ENCODE measurements at places on chromosomes 1 and 21.

GRCh38 chr1:26359981-26360806, 6.3 kb upstream of the CRYBG2 start:
- peak; percentile 35 for DNase-seq

DNA sequence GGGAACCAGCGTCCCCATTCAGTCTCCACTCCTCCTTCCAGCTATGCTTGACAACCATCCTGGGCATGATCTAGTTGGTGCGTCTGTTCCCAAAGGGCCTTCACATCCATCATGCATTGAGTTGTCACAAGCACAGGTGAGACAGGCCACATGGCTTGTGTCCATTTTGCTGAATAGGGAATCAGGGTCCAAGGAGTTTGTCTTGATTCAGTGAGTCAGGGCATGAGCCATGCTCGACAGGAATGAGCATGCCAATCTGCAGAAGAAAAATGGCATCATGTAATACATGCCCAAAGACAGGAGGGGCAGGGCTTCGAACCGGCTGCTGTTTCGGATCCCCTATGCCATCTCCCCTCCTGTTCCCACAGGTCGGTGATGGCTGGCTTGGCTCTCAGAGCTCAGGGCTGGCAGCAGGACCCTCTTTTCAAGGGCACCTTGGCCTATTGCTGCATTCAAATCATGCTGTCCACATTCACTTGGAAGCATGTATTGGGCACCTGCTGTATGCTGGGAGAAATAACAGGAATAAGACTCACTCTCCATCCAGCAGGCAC, 44.5 kb downstream of the PKP1 start:
- no peak for DNase-seq

GRCh38 chr21:16634515-16634914, 878.3 kb upstream of the CXADR start:
- no peak for DNase-seq

DNA sequence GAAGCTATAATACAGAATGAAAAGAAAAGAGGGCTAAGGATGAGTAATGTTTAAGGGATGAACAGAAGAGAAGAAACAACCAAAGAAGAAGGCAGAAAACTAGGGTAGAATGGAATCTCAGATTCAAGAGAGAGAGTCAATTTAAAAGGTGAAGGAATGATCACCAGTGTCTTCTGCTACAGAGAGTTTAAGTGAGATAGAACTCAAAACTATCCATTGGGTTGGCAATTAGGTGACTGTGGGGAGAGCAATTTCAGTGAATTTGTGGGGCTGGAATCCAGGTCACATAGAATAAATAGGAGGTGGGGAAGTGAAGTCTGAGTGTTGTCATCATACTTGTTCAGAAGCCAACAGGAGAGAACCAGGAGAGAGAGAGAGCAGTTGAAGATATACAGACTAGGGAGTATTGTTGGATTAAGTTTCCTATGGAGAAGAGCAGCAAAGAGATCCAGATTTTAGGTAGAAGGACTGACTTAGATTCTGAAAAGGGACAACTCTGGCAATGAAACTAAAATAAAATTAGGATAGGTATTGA, 19.9 kb downstream of the MACF1 start:
- no peak for DNase-seq

DNA sequence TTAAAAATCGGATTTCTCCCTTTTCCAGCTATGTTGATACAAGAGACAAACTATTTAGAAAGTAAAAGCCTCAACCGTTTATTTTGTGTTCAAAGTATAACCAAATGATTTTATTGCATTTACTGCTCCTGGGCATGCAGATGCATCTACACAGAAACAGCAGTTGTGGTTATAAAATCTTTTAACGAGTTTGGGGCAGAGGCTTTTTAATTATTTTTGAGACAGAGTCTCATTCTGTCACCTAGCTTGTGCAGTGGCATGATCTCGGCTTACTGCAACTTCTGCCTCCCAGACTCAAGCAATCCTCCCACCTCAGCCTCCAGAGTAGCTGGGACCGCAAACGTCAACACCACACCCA, 33.6 kb downstream of the ZNF496 start:
- DNase-seq, result no peak

- DNase-seq, result no peak
Observed at GRCh38 chr1:206899717-206900116, 2.5 kb downstream of the IL24 start.

GRCh38 chr1:116793357-116793935, 39.2 kb downstream of the CD2 start:
- no peak for DNase-seq

- DNase-seq, result no peak
Observed at GRCh38 chr1:218363141-218363540, 18.0 kb downstream of the TGFB2 start.

- DNase-seq, result no peak
Observed at GRCh38 chr1:91948501-91949355, 473 bp upstream of the BRDT start.

DNA sequence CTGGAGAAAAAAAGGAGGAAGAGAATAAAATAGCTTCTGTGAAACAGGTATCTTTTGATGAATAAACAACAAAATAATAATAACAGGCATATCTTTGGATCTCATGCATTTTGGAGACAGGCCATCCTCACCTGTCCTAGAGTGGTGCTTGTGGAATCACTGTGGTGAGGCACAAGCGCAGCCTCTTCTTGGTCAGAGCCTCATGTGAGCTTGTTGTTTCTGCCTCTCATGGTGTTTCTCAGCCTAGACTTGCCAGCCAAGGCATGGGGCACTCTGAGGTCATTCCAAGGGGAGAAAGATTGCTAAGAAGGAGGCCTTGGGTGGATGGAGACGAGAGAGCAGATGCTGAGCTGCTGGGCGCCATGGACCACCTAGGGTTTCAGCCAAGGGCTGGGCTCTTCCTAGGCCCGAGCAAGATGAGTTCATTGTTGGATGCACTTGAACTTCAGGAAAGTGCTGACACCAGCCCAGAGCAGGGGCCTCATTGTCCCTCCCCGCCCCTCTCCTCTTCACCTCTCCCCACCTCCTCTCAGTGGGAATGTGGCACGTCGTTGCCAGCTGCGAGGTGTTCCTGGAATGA, 49.5 kb downstream of the ATP5PO start:
- no peak for DNase-seq

GRCh38 chr1:207918011-207918410, 7.1 kb upstream of the CD34 start:
- no peak for DNase-seq

DNA sequence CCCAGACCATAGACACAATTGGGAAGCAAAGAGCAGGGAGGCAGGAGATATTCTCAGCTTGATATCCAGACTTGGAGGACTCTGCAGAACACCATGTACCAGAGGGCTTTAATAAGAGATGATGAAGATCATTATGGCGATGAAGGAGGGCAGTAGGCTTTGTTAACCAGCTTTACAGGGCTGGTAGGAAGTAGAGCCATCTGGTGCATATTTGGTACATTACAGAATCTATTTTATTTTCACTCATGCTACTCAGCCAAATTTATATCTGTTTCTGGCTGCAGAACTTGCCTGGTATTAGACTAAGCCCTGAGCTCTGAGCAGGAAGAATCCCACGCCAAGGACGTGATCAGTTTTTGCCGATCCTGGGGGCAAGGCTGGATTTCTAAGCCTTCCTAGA, 61.8 kb upstream of the SYT6 start:
- no peak for DNase-seq

DNA sequence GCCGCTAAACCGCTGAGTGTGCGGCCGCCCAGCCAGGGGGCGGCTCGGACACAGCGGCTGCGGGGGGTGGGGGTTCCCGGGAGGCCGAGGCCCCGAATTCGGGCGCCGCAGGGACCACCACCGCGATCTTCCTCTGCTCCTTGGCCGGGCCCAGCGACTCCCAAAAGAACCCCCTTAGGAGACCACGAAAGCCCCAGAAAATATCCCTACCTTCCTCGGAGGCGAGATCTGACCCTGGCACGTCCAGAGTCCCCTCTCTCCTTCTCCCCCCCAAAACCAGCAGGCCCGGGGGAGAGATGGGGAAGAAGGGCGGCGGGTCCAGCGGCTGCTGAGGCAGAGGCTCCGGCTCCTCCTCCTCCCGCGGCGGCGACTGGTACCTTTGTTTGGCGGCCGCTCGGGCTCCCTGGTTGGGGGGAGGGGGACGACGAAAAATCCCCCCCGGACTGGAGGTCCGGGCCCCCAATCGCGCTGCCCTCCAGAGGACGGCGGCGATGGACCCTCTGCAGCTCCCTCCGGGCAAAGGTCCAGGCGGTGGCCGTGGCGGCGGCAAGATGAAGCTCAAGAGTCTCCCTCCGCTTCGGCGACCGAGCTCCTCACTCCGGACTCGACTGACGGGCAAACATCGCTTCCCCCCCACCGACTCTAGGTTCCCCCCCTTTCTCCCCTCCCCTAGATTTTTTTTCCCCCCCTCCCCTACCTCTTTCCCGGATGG, at the start of gene ARID4B:
TSS of gene ARID4B (minus strand) at position 621 of the 712 bp plus-strand sequence. CDS start 1,260 bp downstream, outside the sequence.
- DNase-seq, result peak; percentile 31

DNA sequence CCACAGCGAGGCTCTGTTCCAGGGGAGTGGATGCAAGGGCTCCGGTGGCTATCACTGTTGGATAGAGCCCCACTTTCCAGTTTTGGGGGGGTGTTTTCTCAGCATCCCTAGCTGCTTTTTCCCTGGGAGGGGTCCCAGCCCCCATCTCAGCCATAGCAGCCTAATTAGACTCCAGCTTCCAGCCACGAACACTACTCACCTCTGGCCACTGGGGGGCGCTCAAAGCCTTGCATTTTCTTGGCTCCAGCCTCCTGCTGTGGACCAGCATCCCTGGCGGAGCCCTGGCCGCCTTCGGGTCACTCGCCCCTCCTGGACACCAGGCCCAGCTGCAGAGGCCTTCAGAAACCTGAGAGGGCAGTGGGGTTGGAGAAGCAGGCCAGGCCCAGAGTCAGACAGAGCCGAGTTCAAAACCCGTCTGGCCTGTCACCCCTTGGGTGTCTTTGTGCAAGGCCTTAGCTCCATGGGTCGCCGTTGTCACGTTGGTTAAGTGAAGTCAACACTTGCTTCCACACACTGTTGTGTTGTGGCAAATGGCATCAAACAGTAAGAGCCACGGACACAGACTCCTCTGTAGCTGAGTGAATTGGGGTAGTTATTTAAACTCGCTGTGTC, 93.5 kb upstream of the ACTL8 start:
- peak; percentile 56 for DNase-seq

- DNase-seq, result no peak
Observed at GRCh38 chr1:151062741-151063371, 2.7 kb downstream of the MLLT11 start.

DNA sequence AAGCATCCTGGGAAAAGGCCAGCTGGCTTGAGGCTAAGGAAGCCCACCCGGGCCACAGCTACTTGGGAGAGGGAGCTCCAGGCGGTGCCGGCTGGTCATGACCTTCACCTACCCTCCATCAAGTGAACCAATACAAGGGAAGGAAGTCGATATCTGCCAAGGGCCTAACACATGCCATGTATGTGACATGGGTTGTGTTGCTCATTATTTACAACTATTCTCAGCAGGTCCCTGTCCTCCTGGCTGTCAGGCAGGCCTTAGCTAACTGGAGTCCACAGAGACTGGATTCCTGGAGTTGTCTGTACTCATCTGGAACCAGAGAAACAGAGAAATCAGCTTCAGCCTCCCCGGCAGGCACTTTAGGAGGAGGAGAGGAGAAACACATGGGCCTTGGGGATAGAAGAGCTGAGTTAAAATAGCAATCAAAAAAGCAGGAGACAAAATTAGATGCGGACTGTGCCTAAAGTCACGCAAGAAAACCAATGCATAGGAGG, 15.7 kb downstream of the TCEA3 start:
- no peak for DNase-seq

DNA sequence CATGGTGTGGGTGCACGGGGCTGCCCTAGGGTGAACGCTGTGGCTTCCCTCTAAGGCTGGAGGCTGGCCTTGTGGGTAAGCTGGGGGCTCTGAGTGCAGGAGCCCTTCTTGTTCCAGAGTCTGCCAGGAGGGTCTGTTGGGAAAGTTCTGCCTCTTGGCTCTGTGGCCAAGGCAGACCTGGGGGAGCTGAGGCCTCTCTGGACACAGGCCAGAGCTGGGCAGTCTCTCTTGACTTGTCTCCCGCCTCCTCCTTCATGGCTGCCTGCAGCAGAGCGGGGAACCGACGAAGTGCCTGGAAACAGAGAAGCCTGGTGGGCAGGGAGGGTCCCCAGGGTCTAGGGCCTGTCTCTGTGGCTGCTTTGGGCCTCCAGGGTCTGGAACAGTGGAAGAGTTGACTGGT, 30.3 kb upstream of the PEX10 start:
- no peak for DNase-seq

DNA sequence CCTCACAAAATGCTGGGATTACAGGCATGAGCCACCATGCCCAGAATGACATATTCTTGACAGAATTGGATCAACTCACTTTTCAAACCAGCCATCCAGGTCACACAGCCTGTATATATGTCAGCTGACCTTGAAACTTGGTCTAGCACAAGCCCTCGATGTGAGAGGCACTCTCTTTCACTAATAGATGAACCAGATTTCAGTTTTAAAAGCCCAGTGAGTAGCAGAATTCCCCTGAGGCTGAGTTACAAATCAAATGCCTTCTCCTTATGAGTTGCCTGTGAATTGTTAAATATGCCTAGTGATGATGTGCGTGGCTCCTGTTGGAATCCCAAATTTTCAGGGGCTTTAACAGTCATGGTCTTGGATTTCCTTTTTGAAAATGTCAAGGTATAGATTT, 88.7 kb downstream of the CD247 start:
- DNase-seq, result no peak
